ENCODE measurements at places on chromosomes 2 and 18.
A peak's percentile ranks its signal among the peaks of the same experiment; 100 is the strongest.

GRCh38 chr2:233352141-233352842 is 2.0 kb upstream of the DGKD start:
- no peak for DNase-seq

GRCh38 chr2:172888714-172889669 is 153.3 kb downstream of the RAPGEF4 start:
- DNase-seq = no peak

DNA sequence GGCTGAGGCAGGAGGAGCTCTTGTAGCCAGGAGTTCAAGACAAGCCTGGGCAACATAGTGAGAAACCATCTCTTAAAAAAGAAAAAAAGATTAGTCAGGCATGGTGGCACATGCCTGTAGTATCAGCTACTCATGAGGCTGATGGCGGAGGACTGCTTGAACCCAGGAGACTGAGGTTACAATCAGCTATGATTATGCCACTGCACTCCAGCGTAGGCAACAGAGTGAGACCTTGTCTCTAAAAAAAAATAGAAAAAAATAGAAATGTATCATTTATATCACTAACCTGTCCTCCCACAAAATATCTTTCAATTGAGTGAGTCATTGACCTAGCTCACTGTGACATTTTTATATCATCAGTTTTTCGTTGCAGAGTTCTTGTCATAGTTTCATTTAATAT is 152.5 kb downstream of the DTNA start:
- no peak for DNase-seq

DNA sequence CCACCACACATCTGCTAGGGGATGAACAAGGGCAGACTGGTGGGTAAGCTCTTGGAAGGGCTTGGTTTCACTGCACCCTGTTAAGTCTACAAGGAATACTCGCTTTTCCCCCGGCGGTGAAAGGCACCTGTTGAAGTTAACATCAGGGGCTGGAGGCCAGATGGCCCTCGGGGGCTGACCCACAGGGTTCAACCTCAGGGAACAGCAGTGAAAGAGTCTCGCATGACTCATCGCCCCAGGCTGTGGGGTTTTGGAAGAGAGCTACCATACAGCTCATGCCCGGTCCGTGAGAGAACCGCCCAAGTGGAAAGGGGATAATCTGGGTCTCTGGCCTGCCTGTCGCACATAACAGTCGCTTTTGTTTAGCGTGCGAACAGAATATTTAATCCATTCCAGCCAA is 748.0 kb downstream of the DPP10 start:
- DNase-seq = no peak

- peak; percentile 23 for DNase-seq
Observed at GRCh38 chr2:128169497-128169896, 78.5 kb downstream of the UGGT1 start.

- DNase-seq = no peak
Observed at GRCh38 chr18:75257605-75258004, 47.0 kb downstream of the TSHZ1 start.

- no peak for DNase-seq
Observed at GRCh38 chr2:100453853-100454252, 16.4 kb upstream of the NMS start.

GRCh38 chr2:62152000-62152399 is 43.9 kb upstream of the B3GNT2 start:
- DNase-seq = peak; percentile 26

- no peak for DNase-seq
Observed at GRCh38 chr2:59905731-59906130, 647.7 kb downstream of the BCL11A start.

- no peak for DNase-seq
Observed at GRCh38 chr2:3243804-3244203, 133.8 kb downstream of the EIPR1 start.

GRCh38 chr2:237264480-237265219 is 149.3 kb downstream of the COL6A3 start:
- DNase-seq = peak; percentile 89

DNA sequence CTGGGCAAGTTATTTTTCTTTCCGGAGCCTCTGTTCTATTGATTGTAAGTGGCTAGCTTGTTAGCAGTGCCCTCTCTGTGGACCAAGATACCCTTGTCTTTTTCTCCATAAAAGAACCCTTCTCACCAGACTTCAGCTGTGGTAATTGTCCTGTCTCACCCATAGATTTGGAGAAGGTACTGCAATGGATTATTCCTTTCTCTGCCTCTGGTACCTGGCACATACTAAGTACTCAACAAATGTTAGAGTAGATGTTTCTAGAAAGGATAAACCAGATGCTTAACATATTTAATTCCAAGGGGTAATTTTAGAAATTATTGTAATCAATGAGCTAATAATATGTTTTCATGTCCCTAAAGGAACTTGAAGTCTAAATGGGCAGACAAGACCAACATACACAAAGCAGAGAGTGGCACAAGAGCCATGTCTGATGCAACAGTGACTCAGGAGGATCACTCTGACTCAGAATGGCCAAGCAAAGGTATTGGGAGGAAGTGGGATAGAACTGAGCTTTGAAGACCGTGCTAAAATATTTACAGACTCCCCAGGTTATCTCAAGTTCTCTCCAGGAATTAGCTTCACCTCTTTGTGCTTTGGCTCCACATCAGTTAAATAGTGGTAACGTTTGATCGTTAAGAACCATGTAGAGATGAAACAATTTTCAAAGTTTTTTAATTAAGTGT is 129.7 kb upstream of the OSR1 start:
- peak; percentile 70 for DNase-seq

- DNase-seq = no peak
Observed at GRCh38 chr18:36387310-36387709, 89.8 kb downstream of the FHOD3 start.

DNA sequence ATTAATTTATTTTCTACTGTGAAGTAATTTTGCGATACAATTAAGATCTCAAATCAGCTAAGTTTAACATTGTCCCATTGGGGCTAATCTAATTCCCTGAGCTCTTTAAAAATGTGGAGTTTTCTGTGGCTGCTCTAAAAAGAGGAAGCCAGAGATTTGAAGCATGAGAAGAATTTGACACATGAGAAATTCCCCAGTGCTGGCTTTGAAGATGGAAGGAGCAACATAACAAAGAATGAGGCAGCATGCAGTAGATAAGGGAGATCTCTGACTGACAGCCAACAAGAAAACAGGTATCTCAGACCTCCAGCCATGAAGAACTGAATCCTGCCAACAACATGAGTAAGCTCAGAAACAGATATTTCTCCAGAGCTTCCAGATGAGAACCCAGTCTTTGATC is 308.4 kb downstream of the ZNF804A start:
- no peak for DNase-seq

DNA sequence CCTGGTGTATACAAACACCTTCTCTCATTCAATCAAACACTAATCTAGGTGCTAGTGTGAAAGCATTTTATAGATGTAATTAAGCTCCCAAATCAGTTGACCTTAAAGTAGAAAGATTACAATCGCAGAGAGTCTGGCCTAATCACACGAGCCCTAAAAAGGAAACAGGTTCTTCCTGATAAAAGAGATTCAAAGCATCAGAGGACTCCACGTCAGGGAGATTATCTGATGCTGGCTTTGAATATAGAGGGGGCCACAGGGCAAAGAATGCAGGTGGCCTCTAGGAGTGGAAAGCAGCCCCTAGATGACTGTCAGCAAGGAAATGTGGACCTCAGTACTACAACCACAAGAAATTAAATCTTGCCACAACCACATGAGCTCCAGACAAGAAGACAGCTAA is 28.2 kb upstream of the ZC3H15 start:
- DNase-seq = no peak

- DNase-seq = no peak
Observed at GRCh38 chr2:109368798-109369197, 239.8 kb downstream of the SH3RF3 start.

DNA sequence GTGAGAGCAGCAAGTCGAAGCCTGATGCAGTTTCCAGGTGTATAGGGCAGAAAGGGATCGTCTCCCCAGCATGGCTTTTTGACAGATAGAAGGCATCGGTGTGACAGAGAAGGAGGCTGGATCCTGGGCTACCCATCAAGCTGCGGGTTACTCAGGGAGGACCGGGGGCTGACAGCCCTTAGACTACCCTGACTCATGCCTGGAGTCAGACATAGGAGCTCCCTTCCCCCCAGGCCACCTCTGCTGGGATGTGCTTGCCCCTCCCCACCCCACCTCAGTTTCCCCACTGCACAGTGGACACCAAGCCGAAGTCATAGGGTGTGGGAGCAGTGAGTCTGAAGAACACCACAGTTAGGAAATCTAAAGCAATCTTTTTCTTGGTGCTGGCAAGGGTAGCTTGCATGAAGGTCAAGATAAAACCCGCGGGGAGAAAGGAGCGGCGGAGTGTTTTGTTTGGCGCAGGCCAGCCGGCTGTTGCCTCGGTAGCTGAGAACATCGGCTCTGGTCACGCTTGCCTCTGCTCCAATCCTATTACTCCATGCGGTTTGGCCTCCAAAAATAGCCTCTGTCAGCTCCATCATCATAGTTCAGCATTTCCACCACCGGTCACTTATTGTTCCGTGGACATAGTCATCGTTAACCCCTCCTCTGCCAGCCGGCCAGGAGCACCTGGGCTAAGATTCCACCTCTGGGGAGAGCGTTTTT is 169.2 kb upstream of the GLI2 start:
- no peak for DNase-seq

Measured in AG10803 (cell line).